ENCODE measurements at places on chromosomes 7 and 10. TPM values are rescaled to one million over a fixed set of nuclear protein-coding genes. Genes with fewer than 3 reads are reported as not detected.

Gene ACBD7
- total RNA-seq, result 6.4 TPM

GRCh38 chr7:4798706-4799235 is 23.3 kb downstream of the AP5Z1 start:
- no peaks in the 10 kb centered on the region for H3K36me3 ChIP-seq
- DNase-seq, result no peak
- peaks cover 7% of the 10 kb centered on the region for H3K4me1 ChIP-seq
- no peak overlapping the region for H3K4me3 ChIP-seq
- H3K27me3 ChIP-seq, result peaks cover 19% of the 10 kb centered on the region

Gene VDAC2
- total RNA-seq, result 90.9 TPM

DNA sequence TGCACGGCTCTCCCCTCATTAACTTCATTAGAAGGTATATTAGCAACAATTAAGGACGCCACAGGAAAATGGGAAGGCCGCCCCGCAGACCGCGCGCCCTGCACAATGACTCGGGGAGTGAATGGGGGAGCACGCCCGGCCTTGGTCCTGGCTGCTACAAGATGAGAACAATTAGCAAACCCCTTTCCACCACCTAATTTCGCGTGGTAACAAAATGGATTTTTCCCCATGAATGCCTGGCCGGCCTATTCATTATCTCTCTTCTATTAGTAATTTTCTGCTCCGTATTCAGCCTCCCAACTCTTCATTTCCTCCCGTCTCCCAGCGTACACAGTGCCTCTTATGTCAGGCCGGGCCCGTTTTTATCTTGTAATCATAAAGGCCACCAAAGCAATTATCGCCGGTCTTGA is 346.9 kb downstream of the DNAJB6 start:
- no peak overlapping the region for H3K27ac ChIP-seq
- peak overlapping the region; percentile 26 for H3K4me3 ChIP-seq
- peaks cover 23% of the 10 kb centered on the region for H3K4me1 ChIP-seq
- H3K27me3 ChIP-seq, result peaks cover 47% of the 10 kb centered on the region

DNA sequence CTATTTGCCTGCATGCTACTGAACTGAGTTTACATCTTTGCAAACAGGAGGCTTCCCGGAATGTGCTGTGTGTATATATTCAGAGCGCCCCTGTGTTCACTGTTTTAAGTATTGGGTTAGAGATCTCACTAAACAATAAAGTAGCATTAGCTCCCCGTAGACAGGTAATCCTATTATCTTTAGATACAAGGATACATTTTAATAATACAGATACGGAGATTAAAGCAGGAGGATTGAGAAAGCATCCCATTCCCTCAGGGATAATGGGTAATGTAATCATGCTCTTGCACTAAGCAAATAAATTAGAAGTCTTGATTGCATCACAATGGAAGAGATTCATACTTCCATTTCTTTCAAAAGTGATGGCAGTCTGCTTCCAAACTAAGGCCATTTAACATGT is 809.0 kb downstream of the NRG3 start:
- H3K36me3 ChIP-seq, result no peaks in the 10 kb centered on the region
- no peaks in the 10 kb centered on the region for H3K27me3 ChIP-seq
- no peak for DNase-seq
- H3K27ac ChIP-seq, result no peak overlapping the region

Gene MYO1G
- 1.8 TPM for total RNA-seq

Gene HSPA12A
- 6.1 TPM for total RNA-seq

DNA sequence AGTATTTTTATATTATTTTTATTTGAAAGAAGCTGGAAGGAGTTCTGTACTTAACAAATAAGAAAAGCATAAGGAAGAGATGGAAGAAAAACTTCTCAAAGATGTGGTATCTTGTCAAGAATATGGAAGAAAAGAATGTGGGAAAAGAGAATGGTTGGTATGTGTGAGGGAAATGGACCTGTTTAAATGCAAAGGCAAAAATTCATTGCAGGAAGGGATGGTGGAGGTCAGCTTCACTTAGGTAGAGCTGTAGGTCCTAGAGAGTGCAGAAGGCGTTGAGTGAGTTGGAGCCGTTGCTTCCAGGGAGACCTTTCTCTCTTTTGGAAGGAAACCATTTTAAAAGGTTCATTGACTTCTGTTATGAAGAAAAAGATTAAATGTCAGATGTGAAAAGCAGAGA is 107.3 kb downstream of the EXOC4 start:
- H3K27me3 ChIP-seq, result no peaks in the 10 kb centered on the region
- DNase-seq, result no peak
- H3K27ac ChIP-seq, result no peak overlapping the region
- H3K36me3 ChIP-seq, result peaks cover 24% of the 10 kb centered on the region

Gene PON3
- total RNA-seq, result 1.2 TPM

- no peak overlapping the region for H3K27ac ChIP-seq
- no peaks in the 10 kb centered on the region for H3K27me3 ChIP-seq
- no peaks in the 10 kb centered on the region for H3K36me3 ChIP-seq
- no peaks in the 10 kb centered on the region for H3K4me1 ChIP-seq
Observed at GRCh38 chr7:142329062-142329790, 71.4 kb upstream of the PRSS58 start.

GRCh38 chr10:3666525-3667302 is 118.3 kb downstream of the KLF6 start:
- no peak overlapping the region for H3K27ac ChIP-seq
- peaks cover 4% of the 10 kb centered on the region for H3K4me1 ChIP-seq
- H3K4me3 ChIP-seq, result no peak overlapping the region
- no peaks in the 10 kb centered on the region for H3K36me3 ChIP-seq

Gene AEBP1
- 37.3 TPM for total RNA-seq

- H3K27me3 ChIP-seq, result no peaks in the 10 kb centered on the region
- no peaks in the 10 kb centered on the region for H3K4me1 ChIP-seq
- H3K4me3 ChIP-seq, result no peak overlapping the region
- H3K27ac ChIP-seq, result no peak overlapping the region
Observed at GRCh38 chr7:156827587-156828203, 65.3 kb downstream of the LMBR1 start.

- H3K4me3 ChIP-seq, result no peak overlapping the region
- DNase-seq, result no peak
- no peak overlapping the region for H3K27ac ChIP-seq
- H3K27me3 ChIP-seq, result no peaks in the 10 kb centered on the region
Observed at GRCh38 chr10:127875916-127876315, 16.8 kb downstream of the CLRN3 start.

- H3K36me3 ChIP-seq, result no peaks in the 10 kb centered on the region
- no peak for DNase-seq
- no peaks in the 10 kb centered on the region for H3K27me3 ChIP-seq
- no peak overlapping the region for H3K27ac ChIP-seq
- no peaks in the 10 kb centered on the region for H3K4me1 ChIP-seq
- H3K4me3 ChIP-seq, result no peak overlapping the region
Observed at GRCh38 chr10:62511656-62512055, 137.5 kb downstream of the ZNF365 start.

Gene PON1
- not detected for total RNA-seq

DNA sequence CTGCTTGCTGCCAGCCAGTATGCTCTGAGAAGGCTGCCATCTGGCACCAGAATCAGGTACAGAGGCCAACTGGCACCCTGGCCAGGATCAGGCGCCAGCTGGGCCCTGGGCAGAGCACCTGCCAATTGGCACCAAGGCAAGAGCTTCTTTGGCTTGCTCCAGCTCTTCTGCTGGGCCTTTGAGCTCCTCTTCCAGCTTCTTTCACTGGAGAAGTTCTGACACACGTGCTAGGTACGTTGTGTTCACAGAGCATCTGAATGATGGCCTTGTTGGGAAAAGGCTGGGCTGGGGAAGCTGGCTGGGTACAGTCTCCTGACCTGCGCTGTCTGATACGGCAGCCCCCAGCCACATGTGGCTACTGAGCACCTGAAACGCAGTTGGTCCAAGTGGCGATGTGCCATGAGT is 31.7 kb upstream of the OPALIN start:
- H3K27ac ChIP-seq, result no peak overlapping the region
- H3K4me3 ChIP-seq, result no peak overlapping the region
- H3K27me3 ChIP-seq, result no peaks in the 10 kb centered on the region

Gene NUDT13
- 0.45 TPM for total RNA-seq

DNA sequence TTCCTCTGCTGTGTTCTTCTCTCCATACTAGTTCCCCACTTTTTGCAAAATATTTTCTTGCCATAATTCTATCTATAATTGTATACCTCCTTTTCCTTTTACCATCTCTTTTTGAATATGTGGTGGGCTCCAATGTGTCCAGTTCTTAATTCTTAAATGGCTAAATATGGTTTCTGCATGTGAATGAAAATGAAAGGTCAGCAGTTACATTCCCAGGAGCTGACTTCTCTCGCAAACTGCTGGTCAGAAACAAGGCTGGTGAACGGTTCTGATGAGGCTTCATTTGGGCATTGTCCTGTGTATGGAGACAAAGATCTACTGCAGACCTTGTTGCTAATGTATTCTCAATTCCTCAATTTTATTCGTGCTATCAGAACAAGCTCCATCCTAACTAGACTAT is 309.2 kb downstream of the SNX13 start:
- no peak for DNase-seq
- H3K4me3 ChIP-seq, result no peak overlapping the region
- no peak overlapping the region for H3K27ac ChIP-seq
- no peaks in the 10 kb centered on the region for H3K4me1 ChIP-seq
- H3K27me3 ChIP-seq, result no peaks in the 10 kb centered on the region

DNA sequence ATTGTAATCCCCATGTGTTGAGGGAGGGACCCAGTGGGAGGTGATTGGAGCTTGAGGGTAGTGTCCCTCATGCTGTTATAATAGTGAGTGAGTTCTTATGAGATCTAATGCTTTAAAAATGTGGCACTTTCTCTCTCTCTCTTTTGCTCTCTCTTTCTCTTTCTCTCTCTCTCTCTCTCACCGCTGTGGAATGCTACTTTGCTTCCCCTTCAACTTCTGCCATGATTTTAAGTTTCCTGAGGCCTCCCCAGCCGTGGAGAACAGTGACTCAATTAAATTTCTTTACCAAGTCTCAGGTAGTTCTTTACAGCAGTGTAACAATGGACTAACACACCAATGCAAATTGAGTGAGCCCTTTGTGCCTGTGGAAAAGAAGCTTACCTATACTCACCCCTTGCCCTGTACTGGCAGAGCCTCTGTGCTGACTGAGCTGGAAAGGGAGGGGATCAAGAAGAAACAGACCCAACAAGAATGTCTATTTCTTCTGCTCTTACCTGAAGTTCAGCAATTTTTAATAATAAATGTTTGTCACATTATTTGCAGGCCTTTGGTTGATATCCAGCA is 642.5 kb upstream of the KCND2 start:
- no peaks in the 10 kb centered on the region for H3K4me1 ChIP-seq
- DNase-seq, result no peak
- H3K27ac ChIP-seq, result no peak overlapping the region
